ENCODE measurements at places on chromosomes 5 and 9.

- DNase-seq = peak; percentile 30
Observed at GRCh38 chr5:119367502-119368237, 11.9 kb downstream of the TNFAIP8 start.

DNA sequence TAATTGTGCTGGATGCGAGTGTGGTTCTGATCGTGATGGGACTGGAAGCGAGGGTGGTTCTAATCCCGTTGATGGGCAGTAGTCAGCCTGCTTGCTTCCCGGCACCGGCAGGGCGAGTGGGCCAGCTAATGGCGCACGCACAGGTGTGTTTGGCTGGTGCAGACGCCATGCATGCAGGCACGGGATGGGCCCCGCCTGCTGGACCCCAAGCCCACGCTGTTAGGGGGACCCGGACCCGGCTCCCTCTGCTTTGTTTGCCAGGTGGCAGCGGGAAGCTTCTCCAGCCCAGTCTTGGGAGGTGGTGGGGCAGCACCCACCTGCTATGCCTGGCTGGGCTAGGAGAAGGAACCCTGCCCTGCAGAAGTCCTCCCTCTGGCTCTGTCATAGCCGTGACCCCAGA lies 70.3 kb downstream of the VAV2 start:
- no peak for DNase-seq

DNA sequence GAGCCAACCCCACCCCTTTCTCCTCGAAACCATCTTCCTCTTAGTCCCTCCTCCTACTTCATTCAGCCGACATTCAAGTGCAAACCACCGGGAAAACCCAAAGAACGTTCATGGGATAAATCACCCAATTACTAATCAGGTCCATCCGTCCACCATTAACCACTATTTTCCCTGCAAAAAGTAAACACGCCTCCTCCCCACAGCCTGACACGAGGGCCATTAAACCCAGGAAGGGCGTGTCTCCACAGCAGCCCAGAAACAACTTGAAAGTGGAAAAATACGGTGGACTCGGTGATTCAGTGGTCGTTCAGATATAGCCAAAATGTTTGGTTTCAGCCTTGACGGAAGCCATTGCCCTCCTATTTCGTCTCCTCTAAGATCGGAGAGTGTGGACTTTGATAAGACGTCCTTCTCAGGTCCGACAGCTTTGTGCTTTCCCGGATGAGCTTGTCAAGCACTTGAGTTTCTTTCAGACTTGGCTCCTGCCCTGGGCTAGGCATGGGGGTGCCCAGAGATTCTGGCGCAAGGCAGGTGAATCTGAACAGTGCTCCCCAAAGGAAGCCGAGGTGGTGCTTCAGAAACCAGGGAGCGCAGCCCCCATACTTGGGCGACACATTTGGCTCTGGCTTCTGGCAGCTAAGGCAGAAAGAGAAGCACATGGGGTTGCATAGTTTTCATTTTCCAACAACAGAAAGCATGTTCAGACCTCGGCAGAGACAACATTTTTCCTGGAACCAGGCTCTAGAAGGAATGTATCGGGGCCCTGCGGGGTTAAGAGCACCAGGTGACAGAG lies 56.6 kb downstream of the SMIM23 start:
- no peak for DNase-seq

GRCh38 chr9:128689820-128690683 lies 1.0 kb downstream of the SET start:
- DNase-seq = no peak
